ENCODE measurements at places on chromosomes 7 and 10.

- no peak for DNase-seq
Measured at GRCh38 chr10:126336801-126337200, 51.5 kb downstream of the ADAM12 start.

GRCh38 chr7:152866125-152866524, 106.6 kb downstream of the ACTR3B start:
- DNase-seq = no peak

DNA sequence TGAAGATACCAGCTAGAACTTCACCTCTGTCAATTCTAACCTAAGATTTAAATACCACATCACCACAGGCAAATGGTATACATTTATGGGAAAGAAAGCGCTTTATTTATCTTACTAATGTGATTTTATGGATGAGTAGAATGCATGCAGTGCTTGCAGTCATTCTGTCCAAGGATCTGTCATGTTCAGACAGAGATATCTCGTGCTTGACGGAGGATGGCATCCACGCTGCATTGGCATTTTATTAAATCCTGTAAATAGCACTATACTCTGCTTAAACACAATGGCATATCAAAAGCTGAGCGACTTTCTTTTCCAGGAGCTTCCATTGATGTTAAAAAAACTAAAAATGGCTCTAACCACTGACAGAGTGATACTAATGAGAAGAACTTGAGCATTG, 133.7 kb upstream of the CAV2 start:
- no peak for DNase-seq

DNA sequence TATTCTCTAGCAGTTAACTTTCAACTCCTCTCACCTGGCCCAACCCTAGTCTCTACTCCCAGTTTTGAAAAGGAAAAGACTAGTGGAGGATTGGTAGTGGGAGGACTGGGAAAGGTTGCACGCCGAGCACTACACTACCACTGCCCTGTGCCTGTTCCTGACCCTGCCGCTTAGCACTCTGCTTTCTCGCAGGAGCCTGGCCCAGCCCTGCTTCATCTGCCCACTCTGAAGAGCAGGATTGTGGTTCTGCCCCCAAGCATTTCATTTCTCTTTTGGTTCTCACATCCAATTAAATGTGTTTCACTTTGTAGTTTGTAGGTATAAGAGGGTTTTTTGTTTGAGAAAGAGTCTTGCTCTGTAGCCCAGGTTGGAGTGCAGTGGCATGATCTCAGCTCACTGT, 31.5 kb upstream of the RBM20 start:
- no peak for DNase-seq

- no peak for DNase-seq
Measured at GRCh38 chr7:64619705-64620104, 46.2 kb upstream of the ZNF107 start.

DNA sequence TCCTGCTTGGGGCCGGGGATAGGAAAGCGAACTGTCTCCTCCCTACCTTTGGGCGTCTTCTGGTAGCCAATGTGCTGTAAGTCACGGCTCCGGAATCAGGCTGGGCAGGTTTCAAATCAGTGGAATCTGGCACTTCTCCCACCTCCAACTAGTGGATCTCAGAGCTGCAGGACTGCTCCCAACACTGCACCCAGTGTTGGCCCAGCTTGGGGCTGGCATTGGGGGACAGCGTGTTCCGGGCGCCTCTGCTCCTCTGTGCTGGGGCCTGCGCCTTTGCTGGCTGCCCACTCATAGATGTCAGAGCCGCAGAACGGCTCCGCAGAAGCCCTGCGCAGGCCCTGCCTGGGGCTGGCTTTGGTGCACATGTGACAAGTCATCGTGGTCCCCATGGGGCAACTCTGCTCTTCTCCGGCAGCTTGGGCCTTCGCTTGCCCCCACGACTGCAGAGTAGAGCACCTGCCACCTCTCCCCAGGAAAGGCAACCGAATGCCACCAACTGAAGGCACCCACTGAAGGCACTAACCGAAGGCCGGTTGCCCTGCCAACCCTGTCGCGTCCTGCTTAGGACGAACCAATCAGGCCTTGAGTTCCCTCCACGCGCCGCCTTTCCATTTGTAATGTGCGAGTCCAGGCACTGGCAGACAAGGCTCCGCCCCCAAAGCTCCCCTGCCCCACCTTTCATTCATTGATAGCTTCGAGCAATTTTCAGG, 85.5 kb upstream of the ABI1 start:
- no peak for DNase-seq

DNA sequence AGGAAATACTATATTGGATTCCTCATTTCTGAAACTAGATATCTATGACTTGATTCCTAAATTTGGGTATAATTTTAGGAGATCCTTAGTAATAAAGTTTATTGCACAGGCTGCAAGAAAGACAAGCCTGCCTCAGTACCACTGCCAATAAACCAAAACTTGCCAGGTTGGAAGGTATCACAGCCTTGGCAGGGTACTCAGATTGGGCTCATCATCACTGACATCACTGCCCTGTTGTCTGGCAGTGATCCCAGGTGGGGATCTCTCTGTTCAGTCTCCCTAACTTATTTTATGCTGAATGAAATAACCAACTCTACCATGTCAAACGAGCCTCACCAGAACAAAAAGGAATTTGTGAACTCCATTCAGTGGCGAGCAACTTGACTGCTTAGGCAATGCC, 18.8 kb downstream of the FIGNL1 start:
- DNase-seq = no peak

DNA sequence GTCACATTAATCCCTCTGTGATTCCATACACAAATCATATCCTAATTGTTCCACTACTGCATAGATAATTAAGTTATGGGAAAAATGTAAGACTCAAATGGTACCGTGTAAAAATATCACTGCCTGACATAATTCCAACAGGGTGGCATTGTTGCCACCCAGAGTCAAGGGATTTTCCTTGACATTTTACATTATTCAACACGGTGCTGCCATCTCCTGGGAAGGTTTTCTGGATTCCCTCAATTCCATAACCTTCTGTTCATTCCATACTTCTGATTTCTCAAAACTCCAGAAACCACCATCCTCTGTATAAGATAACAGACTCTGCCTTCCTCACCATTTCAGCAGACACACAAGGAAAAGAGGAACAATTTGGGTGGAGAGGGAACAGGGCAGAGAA, 495.9 kb downstream of the XPNPEP1 start:
- no peak for DNase-seq

DNA sequence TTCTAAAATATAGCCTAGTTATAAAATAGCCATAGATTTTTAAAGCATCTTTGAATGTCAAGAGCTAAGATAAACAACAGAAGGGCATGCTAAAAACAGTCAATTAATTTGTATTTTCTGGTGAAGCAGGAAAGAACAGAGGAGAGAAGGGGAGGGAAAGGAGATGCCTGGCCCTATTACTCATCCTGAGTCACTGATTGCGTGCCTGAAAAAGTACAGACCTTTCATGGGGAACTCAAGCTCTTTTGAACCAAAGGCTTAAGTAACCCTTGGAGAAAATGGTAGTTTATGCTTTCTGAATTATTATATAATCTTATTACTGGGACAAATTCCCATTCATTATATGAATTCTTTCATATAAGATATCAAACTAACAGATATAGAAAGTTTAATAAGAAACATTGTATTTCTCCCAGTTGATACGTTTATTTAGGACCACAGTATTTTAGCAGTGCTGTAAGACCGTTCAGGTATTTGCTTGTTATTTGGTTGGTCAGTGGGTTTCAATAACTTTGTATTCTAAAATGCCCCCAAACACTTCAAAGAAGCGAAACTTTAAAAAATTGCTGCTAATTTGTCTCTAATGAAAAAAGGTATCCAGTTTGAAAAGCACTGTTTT, 151.3 kb downstream of the HGF start:
- no peak for DNase-seq

DNA sequence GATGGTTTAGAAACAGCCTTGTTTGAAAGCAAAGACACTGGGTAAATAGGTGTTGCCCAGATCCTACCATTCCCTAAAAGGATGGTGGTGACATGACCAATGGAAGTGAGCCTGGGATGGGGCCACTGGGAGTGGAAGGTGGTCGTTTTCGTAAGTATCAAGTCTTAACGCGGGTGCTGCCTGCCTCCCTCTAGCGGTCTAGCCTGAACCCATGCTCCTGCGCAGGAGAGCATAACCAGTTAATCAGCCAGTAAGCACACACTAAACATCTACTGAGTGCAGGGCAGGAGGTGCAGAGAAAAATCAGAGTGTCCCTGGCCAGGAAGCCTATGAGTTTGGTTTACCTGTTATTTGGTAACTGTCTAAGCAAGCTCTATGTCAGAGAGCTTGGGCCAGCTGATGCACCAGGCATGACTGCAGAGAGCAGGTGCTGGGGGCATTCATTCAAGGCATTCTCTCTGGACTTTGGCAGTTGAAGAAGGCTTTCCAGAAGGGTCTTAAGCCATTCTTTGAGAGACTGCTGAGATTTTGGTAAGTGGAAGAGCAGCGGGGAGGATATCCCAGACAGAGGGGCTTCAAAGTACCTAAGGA, 930 bp downstream of the GARIN1A start:
- no peak for DNase-seq

GRCh38 chr7:155161690-155162089, 91.6 kb downstream of the HTR5A start:
- no peak for DNase-seq

DNA sequence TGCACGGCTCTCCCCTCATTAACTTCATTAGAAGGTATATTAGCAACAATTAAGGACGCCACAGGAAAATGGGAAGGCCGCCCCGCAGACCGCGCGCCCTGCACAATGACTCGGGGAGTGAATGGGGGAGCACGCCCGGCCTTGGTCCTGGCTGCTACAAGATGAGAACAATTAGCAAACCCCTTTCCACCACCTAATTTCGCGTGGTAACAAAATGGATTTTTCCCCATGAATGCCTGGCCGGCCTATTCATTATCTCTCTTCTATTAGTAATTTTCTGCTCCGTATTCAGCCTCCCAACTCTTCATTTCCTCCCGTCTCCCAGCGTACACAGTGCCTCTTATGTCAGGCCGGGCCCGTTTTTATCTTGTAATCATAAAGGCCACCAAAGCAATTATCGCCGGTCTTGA, 346.9 kb downstream of the DNAJB6 start:
- DNase-seq = no peak

DNA sequence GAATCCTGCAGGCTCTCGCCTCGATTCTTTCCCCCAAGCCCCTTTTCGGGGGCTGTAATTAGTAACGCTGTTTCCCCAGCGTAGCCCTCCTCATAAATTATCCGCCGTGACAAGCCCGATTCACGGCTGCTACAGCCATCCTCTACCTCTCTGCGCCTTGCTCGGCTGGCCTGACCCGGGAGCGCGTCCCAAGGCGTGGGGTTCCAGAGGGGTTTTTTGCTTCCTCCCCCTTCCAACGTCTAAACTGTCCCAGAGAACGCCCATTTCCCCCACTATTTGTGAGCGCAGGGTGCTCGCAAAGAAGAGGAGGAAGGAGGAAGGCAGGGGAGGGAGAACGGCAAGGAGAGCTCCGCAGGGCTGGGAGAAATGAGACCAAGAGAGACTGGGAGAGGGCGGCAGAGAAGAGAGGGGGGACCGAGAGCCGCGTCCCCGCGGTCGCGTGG, 880 bp downstream of the HOXA5 start:
- no peak for DNase-seq

GRCh38 chr7:14604606-14605005, 297.9 kb downstream of the DGKB start:
- DNase-seq = no peak

DNA sequence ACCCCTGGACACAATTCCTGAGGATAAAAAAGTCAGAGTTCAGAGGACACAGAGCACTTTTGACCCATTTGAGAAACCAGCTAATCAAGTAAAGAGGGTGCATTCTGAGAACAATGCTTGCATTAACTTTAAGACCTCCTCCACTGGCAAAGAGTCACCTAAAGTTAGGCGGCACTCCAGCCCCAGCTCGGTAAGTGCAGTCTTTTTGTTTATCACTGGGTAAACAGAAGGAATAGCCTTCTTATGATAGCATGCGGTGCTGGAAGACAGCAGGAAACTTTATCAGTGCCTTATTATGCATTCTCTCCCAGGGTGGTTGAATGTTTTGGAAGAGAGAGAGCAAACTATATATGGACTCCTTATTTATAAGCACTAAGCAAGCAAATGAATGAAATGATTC, 130.5 kb downstream of the CDK14 start:
- no peak for DNase-seq

DNA sequence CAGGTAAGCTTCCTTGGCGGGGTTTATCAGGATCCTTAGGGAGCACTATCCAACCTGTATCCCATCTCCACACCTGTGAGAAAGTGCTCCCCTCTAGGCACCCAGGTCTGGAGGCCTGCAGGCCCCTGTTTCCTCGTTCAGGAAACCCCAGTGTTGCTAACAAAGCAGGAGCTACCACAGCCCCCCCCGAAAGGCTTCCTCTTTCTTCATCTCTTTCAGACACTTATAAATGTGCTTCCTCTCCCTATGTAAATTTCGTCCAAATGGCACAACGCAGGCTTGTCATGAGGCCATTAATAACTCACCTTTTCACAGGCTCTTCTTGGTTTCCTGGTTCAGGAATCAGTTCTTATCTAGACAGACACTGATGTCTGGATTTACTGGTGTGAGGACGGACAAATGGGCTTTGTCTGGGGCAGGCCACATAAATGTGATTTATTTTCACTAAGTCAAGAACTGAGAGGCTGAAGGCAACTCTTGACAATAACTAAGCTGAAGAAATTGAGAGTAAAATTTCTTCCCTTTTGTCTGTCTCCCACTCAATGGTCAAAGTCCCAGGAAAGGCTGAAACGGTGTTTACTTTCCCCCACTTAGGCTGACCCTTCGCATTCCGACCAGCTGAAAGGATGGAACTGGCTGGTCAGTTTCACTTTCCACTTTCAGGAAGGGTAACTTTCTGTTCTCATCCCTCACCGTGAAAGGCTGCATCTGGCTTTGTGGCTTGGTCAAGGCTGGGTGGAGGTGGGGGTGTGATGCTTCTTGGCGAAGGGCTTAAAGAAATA, 46.8 kb downstream of the PIK3AP1 start:
- DNase-seq = no peak

- DNase-seq = no peak
Measured at GRCh38 chr10:85601526-85601925, 765.1 kb downstream of the GRID1 start.

DNA sequence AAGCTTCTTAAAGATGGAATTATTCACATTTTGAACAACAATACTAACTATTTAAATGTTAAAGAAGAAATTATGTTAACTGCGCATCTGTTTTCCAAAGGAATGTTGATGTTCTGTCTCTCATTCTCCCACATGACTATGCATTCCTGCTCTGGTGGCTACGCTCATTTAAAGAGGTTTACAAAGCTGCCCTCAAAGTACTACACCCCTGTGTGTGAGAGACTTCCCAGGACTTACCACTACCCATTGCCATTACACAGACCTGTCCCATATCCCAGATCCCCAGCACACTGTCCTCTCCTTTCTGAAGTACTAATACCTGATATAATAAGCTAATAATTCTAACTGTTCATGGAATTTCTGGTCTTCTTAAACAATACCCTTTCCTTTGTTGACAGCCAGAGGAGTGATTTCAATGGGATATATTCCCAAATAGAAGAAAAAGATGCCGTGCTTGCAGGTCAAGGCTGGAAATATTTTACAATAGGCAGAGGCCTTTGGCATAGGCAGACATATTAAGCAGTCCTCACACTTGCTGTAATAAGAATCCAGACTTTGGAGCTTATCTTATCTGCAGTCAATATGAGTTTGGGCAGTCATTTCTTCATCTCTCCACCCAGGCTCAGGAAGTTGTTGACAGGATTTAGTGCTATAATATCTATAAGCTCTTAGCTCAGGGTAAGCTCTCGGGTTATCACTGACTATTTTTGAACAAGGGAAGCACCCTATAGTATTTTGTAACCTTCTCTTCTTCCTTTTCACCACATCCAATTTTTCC, 12.2 kb downstream of the LIPF start:
- no peak for DNase-seq

Data from activated T-helper 1 cell treated with Interleukin-2 at 50 U/mL for 16 hours (primary cell).